CD4-positive, alpha-beta T cell treated with Interleukin-2 at 100 ng/mL for 4 hours (primary cell): ENCODE measurements at places on chromosomes 3 and 15.

- no peak for DNase-seq
Observed at GRCh38 chr15:29364426-29365078, 94.9 kb upstream of the NSMCE3 start.

GRCh38 chr3:112640276-112640929 is 540 bp downstream of the CCDC80 start:
- no peak for DNase-seq

- peak; percentile 41 for DNase-seq
Observed at GRCh38 chr3:161371441-161372320, at the start of gene SPTSSB. Gene SPTSSB (minus strand): TSS chr3:161371517. CDS start chr3:161346323, 25,194 bp downstream.

DNA sequence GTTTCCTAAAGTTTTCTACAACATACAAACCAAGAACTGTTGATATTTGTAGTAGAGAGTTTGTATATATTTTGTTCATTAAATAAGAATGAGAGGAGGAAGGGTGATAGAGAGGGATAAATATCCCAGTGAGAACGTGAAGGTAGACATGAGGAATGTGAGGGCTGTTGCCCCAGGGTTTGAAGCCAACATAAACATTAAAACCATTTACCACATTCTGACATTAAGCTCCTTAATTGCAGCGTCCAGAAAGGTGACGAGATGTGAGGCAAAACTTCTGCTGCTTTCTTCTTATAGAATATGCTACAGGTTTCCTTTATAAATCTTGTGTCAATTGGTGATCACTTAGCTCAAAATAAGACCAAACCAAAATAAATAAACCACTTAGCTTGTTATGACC is 267.8 kb upstream of the CNTN4 start:
- no peak for DNase-seq

- DNase-seq: peak; percentile 23
Observed at GRCh38 chr15:95291898-95292472, 1038.5 kb upstream of the NR2F2 start.

DNA sequence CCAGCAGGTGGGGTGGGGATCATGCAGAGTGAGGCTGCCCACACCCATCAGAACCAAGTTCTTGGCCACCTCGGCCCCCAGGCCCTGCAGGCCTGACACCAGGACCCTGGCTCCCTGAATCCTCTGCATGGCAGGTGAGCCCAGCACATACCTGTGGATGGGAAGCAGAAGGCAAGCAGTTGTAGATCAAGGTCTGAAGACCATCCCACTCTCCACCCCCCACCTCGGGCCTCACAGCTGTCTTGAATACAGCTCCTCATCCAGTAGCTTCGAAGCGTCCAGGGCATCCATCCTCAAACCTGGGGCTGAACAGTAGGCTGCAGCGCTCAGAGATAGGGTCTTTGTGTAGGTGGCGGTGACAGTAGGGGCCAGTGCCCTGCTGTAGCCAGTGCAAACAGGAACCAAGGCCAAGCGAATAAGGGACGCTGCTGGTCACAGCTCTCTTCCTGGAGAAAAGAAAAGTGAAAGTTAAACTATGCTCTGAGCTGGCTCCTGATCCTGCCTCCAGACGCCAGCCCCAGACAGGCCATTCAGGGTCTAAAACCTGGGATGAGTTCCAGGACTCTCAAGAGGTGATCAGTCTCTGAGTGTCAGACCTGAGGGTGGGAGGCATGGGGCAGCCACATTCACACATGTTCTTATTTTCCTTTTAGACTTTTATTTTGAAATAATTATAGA is at the start of gene UBA7:
TSS of gene UBA7 (minus strand) at position 457 of the 678 bp plus-strand sequence. CDS start at position 291, 166 bp downstream.
- DNase-seq: peak; percentile 50

GRCh38 chr3:31444220-31445142 is 88.2 kb upstream of the STT3B start:
- DNase-seq: no peak

GRCh38 chr3:143413372-143413771 is 293.8 kb downstream of the CHST2 start:
- no peak for DNase-seq

DNA sequence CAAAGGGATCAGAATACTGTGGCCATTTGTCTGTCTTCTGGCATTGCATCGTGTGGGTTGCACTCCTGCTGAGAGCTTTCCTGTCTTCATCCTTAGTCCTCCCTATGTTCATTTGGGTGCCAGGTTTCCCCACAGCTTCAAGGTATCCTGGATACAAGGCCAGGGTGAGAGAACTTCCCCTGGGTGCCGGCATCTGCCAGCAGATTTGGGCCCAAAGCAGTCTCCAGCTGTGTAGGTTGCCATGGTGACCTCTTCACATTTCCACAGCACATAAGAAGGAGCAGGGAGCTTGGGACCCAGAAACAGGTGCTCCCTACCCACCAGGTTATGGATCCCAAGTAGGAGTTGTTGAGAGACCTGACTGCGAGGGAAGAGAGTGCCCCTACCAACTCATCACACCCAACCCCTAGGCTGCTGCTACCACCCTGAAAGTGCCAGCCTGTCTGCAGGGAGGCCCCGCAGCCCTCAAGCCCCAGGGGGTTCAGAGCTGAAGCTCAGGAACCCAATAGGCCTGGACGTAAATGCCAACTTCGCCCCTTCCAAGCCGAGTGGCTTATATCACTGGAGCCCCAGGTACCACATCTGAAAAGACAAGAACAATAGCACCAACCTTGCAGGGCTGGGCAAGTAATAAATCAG is 19.9 kb downstream of the TTC21A start:
- no peak for DNase-seq

DNA sequence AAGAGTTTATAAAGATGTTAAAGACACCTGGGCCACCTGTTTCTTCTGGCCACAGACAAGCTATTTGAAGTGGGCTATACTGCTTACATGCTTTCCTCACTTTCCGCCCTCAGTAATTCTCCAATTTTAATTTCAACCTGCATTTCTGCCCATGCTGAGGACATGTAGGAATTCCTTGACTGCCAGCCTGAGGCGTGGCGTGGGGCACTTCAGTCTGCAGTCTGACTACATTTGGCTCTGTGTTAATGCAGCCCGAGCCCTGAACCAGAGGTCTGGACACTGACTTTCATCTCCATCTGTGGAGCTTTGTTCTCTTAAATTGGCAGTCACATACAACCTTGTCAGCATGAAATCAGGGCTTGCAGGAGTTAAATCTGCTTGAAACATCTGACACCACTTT is 8.5 kb downstream of the UQCC5 start:
- no peak for DNase-seq

GRCh38 chr3:73228959-73229358 is 167.5 kb downstream of the EBLN2 start:
- DNase-seq: no peak

DNA sequence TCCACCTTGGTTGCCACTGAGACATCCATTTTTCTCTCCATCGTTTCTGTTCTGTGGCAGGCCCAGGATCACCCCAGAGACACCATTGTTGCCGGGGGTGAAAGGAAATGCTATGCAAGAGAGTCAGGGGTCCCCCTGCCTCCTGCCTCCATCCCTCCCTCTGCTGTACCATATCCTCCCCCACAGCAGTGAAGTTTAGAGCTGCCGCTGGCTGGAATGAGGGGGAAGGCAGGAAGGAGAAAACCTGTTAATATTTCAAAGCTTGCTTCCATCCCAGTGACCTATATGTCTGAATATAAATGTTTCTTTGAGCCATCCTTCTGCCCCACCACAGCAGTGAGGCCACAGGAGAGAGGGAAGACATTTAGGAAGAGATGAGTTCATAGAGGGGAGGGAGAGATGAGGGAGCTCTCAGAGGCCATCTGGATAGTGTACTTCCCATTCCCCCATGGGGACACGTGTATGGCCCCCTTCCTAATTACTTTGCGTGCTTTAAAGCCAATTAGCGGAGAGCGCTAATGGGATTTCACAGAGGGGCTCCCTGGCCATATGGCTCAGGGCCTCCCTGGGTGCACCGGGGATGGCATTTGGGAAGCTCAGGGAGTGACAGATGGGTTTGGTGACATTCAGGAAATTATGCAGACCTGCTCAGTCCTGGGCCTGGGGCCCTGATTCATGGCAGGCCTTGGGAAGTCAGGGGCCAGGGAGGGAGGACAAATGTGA is 40.4 kb upstream of the CHRNB4 start:
- no peak for DNase-seq

DNA sequence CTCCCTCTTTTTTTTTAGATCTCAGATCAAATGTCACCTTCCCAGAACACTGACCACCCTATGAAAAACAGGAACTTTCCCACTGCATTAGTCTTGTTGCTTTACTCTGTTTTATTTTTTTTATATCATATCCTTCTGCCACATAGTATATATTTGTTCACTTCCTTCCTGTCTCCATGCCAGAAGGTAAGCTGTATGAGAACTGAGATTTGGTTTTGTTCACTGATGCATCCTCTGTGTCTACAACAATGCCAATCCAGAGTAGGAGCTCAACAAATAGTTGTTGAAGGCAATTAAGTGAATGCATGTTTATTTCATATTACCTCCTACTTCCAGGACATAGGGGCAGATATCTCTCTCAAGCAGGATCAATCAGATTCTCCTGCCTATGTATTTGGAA is 114.4 kb downstream of the TPRG1 start:
- no peak for DNase-seq

- no peak for DNase-seq
Observed at GRCh38 chr3:98734306-98734705, 28.8 kb upstream of the ST3GAL6 start.

GRCh38 chr15:45087513-45087912 is 26.5 kb downstream of the DUOX2 start:
- no peak for DNase-seq

- DNase-seq: no peak
Observed at GRCh38 chr15:83733691-83734090, 79.8 kb downstream of the ADAMTSL3 start.

DNA sequence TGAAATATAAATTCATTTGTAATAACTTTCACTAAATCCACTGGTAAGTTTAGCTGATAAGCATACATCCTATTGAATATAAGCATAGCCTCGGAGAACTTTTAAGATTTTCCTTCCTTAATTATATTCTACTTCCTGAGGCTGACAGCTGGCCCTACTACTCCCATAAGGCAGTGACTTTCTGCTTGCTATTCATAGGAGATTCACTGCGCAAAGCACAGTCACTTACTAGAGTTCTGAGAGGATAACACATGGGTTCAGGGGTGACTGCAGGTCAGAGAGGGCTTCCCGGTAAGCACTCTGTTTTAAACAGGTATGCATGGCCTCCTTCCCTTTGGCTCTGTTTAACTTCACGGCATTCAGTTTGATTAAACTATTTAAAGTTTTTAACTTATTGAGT is 75.8 kb downstream of the FAIM start:
- DNase-seq: no peak

- DNase-seq: no peak
Observed at GRCh38 chr3:76352051-76352450, 566.7 kb upstream of the ZNF717 start.

DNA sequence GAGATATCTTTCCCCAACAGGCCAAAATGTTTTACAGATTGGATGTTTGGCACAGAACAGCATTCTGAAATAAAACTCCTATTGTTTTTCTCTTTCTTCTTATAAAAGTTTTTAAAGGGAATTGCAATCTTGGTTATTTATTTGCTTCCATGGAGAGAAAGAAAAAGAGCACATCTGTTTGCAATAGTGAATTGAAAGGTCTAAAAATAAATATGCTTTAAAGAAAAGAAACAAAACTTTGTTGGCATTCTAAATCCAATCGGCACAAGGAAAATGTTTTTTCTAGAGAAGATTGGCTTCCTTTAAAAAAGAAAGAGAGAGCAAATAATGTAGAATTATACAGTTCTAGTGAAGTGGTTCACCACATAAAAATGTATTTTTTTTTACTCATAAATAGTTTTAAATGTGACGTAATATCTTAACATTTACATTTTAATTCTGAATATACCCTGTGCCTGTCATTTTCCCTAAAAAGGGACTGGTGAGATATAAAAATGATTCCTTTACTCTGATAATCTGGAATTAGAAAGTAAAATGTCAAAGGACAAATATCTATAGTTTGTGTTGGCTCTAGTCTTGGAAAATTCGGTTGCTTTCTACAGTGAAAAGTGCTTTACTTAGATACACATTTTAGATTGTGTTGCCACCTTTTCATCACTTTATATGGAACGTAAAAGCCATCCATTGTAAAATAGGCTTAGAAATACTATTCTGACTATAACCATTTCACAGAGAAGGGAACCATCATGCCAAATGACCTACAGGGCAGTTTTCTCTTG is 257.4 kb upstream of the CBLB start:
- DNase-seq: no peak

GRCh38 chr3:43255662-43256061 is 30.7 kb upstream of the SNRK start:
- no peak for DNase-seq

GRCh38 chr3:181741417-181741816 is 29.7 kb downstream of the SOX2 start:
- no peak for DNase-seq

- no peak for DNase-seq
Observed at GRCh38 chr15:42279234-42279723, 6.0 kb upstream of the TMEM87A start.

DNA sequence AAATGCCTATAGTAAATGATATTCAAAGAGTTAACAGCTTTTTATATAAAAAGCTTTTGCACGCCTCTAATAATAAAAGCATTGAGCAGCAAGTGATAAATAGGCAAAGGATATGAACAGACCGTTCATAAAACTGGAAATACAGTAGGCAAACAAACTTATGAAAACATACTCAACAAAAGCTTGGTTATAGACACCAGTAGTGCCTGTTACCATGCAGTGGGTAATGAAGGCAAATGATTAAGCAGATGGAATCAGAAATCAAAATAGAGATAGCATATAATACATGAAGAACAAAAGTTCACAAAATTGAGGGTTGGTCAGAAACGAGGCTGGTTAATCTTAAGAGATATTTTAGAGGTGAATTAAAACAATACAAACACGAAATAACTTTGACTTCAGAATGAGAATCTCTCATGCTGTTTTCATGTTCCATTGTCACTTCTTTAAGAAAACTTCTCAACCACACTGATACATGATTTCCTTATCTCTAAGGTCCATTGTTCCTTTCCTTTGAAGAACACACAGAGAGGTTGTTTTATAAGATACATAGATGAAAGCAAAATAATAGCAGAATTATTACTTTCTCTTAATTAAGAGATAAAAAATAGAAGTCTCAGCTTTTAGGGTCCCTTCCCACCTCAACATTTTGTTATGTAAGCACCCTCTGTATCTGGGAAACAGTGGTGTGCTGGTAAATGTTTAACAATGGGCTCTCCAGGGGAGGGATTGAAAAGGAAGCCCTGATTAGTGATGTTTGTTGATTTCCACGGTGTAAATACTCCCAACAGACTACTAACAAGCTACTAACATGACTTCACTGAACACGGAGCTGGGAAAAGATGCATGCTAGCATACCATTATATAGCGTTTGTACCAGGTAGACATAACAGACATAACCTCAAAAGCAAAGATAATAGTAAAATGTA is 12.6 kb downstream of the RASGRP1 start:
- DNase-seq: no peak

GRCh38 chr3:124969190-124969589 is 34.6 kb upstream of the MUC13 start:
- no peak for DNase-seq

DNA sequence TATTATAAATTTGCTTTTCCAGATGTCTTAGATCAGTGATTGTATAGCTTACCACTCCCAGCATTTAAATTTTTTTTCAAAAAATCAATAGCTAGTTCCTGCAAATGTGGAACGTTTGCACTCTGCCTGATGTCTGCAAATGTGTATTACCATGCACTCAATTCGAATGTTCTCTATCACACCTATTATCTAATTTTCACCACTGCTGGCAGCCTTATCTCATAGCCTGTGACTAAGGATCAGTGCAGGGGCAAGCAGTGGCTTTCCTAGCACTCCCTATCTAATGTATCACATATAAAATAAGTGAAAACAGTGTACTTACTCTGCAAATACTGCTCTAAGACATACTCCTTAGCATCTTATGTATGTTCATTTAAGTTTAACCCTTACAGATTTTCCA is 196.3 kb upstream of the PLSCR5 start:
- no peak for DNase-seq
